ENCODE measurements at places on chromosomes 3 and 15.
A peak's percentile ranks its signal among the peaks of the same experiment; 100 is the strongest.

GRCh38 chr3:9071936-9072666, 108.8 kb upstream of the RAD18 start:
- no peak for DNase-seq

DNA sequence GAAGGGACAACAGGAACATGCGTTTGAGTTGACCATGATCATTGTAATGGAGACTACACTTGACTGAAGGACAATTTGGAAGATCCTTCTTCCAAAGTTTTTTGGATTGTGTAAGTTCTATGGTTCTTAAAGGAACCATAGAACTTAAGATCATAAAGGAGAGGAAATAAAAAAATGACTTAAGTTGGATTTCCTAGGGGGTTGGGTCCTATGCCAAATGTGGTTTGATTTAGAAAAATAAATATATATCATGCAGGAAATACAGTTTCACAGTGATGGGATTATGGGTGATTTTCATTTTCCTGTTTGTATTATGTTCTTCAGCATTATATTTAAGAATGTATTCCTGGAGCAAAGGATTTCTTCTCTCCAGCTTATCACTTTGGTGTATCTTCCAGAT, 305.5 kb upstream of the DPH6 start:
- DNase-seq, result no peak

GRCh38 chr3:124043023-124043422, 51.1 kb upstream of the ROPN1 start:
- no peak for DNase-seq

DNA sequence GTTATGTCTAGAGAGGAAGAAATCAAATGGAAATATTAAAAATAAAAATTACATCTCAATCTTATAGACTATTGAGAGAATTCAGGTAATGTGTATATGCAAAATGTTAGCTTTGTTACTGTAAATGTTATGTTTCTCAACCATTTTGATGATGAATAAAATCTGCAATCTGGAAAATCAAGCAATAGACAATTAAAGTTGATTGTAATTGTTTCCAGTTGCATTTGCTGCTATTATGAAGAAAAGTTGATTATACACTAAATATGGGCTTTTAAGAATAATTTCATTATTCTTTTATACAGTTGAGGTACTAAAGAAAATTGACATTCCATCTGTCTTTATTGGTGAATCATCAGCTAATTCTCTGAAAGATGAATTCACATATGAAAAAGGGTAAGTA, 68.9 kb downstream of the PFN2 start:
- no peak for DNase-seq

DNA sequence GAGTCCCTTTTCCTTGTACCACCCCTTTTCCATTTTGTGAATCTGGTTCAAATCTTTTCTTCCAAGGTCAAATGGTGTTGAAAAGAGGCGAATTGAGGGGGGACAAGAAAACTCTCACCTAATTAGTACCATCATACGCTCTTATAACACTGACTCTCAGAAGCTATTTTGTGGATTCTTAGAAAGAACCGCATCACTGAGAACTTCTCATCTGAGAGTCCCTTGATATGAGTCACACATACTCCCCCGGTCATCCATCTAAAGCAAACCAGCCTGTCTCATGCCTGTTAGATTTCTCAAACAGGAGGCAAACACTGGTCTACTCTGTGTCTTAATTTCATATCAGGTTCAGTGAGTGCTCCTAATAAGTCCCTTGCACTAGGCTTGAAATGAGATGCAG, 76.5 kb upstream of the SPRED1 start:
- DNase-seq, result no peak

DNA sequence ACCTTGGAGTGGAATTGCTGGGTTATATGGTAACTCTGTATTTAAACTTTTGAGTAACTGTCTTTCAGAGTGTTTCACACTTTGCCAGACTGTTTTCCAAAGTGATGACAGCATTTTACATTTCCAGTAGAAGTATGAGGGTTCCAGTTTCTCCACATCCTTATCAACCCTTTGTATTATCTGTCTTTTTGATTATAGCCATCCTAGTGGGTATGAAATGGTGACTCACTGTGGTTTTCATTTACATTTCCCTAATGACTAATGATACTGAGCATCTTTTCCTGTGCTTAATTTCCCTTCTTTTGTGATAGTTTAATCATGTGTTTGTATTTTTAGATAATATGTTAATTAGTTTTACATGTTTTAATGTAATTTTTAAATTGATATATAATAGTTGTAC, 138.1 kb upstream of the DAZL start:
- no peak for DNase-seq

GRCh38 chr15:62902821-62903220, 139.7 kb upstream of the TPM1 start:
- no peak for DNase-seq

DNA sequence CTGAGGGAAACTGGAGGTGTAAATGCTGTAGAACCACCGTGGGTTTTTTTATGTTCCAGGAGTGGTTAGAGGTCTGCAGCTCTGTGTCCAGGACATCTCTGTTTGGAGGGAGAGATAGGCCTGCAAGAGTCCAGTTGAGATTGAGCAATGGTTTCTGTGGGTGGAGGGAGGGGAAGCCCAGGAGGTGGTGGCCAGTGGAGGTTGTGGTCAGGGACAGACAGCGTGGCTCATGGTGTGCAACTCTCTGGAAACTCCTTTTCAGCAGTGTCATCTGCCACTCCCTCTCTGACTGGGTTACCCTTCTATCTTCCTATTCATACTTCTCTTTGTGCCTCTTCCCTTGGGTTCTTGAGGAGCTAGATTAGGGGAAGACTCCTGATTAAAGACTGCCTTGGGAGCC, 9.6 kb downstream of the XCR1 start:
- DNase-seq, result no peak

DNA sequence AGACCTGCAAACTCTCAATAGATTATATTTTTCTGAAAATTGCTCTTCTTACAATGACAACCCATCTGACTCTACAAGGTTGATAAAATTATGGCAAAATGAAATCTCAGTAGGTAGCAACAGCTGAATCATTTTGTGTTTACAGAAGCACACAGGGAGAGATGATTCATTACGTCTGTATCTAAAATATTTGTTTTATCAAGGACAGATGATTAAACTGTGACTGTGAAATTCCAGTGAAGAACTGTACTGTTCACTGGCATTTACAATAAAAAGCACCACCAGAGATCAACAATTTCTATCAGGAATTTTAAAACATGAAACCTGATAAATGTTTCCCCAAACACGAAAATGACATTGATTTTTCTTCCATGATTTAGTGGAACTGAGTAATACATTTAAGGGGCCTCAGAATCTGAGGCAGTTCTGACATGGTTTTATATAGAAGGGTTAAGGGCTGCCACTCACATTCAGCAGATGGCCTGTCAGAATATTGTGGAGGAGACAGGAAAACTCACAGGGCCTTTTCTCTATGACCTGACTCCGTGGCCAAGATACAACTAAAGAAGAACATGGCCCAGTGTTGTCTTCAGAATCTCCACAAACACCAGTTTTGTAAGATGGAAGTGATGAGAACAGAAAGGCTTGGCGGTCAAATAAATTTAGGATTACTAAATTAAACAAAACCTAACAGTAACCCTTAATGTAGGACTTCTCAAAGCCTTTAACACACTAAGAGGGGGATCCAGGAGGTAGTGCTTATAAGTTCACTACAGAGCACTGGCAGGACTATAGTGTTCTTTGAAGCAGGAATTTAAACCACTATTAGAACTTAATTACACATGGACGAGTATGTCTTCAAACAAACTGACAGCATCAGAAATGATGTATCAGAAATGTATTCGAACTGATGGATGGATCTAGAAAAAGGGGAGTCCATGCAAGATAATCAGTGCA, 25.9 kb downstream of the RAD18 start:
- DNase-seq, result no peak

DNA sequence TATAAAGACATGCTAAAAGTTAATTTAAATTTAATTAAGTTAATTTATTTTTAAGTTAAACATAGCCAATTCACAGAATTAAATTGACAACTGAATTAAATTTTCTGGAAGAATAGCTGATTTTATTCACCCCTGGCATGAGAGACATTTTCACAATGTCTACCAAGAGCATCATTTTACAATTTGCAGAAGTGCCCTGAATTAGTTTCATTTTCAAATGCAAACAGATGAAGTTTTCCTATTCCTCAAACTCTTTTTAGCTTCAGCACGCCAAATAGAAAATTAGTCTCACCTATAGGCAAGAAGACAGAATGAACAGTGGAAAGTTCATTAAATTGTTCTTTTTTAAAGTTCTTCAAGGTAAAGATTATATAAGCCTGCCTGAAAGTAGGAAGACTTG, 259.3 kb downstream of the ZBBX start:
- DNase-seq, result no peak

DNA sequence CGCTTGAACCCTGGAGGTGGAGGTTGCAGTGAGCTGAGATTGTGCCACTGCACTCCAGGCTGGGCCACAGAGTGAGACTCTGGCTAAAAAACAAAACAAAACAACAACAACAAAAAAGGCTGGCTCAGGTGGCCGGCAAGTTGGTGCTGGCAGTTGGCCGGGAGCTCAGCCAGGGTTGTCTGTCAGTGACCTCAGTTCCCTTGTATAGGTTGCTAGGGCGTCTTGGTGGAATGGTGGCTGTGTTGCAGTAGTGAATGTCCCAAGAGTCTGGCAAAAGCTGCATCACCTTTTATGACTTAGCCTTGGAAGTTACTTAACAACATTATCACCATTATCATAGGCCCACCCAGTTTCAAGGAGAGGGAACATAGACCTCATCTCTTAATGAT, 40.6 kb downstream of the ASB7 start:
- no peak for DNase-seq

GRCh38 chr3:11928381-11928780, 75.8 kb upstream of the SYN2 start:
- DNase-seq, result no peak

GRCh38 chr15:63196842-63197241, 7.4 kb downstream of the RAB8B start:
- DNase-seq, result no peak

GRCh38 chr3:29871087-29871486, 590.2 kb downstream of the RBMS3 start:
- DNase-seq, result no peak

DNA sequence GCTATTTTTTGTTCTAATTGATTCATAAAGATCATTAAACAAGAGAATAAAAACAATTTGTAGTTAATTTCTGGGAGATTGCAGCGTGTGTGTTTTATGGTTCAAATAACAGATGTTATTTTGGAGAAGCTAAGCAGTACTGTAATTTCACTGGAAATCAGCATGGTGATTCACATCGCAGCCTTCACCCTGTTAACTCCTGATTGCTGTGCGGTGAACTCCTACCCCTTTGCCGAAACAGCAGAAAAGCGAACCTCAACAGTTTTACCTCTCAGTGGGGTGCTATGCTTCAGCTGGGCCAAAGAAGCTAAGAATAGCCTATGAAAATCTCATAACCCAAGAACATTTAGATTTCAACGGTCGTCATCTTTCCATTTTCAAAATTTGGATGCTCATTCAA, 441.5 kb upstream of the RARB start:
- no peak for DNase-seq

DNA sequence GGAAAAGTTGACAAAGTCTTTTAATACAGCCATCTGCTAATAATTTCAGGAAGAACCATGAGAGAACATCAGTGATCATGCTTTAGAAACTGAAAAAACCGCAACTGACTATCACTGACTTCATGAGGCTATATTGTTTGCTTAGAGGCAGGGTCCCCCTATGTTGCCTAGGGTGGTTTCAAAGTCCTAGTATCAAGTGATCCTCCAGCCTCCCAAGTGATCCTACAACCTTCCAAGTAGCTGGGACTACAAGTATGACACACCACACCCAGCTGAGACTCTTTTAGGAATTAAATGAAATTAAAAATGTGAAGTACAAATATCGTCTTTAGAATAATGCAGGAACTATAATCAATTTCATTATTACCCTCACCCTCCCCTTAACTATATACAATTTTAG, 58.3 kb upstream of the CSPG5 start:
- no peak for DNase-seq

GRCh38 chr3:106033654-106034053, 164.8 kb upstream of the CBLB start:
- no peak for DNase-seq

DNA sequence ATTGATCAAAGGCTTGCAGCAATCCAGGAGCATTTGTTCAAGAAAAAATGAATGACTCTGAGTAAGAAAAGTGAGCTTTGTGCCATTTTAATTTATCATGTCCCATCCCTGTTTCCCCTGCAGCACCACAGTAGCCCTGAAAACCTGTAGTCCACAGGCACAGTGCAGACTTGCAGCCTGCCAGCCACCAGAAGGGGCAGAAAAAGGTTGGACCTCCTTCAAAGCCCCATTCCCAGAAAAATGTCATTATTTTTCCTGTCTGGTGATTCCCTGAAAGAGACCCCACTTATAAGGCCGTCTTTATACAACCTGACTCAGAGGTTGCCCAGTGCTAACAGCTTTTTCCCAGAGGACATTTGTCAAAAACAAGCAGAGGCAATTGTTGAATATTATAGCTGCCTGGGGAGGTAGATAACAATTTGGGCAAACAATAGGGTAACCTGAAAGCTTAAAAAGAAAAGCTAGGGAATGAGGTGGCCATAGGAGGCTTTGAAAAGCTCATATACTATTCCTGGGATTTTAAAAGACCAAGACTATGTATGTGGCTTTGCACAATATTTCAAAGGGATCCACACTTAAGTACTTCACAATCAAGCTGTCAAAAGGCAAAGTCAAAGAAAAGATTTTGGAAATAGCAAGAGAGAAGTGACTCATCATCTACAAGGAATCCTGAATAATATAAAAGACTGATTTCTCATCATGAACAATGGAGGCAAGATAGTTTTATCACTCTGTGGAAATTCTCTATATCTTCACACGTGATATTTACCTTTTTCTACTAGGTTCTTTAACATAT, 136.8 kb upstream of the PLXNA1 start:
- no peak for DNase-seq

- DNase-seq, result no peak
Observed at GRCh38 chr15:71272932-71273331, 157.7 kb downstream of the THSD4 start.

DNA sequence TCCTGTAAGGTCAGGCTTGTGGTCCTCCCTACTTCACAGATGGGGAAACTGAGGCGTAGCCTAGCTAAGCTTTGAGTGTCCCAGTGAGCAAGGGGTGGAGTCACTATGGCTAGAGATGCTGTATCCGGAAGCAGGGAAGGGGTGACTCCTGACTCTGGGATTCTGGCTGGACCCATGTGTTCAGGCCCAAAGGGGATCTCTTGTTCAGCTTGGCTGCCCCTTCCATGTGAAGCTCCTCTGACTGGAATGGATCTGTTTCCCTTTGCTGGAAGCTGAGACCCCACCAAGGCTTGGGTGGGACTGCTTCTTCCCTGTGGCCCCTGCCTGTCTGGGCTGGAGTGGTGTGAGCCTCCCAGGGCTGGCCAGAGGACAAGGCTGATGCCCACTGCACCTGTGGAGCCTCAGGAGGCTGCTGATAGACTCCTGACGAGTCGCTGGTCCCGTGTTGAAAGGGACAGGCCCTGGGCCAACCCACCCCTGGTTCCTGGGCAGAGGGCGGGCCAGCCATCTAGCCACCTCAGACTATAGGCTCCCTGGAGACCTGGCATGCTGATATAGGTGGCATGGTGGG, 1.0 kb downstream of the MAPKAPK3 start:
- DNase-seq, result peak; percentile 29

GRCh38 chr3:107208100-107208499, 169.1 kb upstream of the CCDC54 start:
- DNase-seq, result no peak
